LHCN-M2 (cell line): ENCODE measurements at places on chromosomes 3 and 15.
A peak's percentile ranks its signal among the peaks of the same experiment; 100 is the strongest.

- DNase-seq: no peak
These were observed 5.8 kb downstream of the GOLGA6L2 start for GRCh38 chr15:23441204-23441603.

DNA sequence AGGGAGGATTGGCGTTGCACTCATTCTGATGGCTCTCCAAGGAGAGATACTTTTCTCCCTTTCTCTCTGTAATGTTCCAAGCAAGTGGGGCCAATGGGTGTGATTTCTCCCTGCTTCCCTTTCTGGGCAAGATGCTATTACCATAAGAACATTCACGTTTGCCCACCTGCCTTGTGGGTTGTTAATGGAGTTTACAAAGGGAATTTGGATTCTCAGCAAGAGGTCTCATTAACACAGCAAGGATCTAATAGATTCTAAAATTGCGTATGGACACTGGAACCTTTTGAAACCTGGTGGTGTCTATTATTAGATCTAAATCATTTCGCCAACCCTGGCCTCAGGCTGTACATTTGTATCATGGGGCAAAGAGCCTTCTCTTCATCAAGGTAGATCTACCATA, 74.1 kb downstream of the SLCO3A1 start:
- no peak for DNase-seq

DNA sequence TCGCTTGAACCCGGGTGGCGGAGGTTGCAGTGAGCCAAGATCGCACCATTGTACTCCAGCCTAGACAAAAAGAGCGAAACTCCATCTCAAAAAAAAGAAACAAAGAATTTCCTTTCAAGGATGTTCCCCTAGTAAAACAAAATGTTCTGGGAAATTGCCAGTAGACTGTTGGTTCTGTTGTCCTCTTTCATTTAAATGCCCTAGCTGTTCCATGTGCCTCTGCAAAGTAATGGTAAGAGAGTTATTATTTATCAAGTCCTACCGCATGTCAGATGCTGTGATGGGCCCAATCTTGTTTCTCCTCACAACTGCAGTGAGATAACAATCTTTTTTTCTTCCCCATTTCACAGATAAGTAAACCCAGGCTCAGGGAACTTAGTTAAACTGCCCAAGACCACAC, 254.3 kb upstream of the TPM1 start:
- DNase-seq: no peak

DNA sequence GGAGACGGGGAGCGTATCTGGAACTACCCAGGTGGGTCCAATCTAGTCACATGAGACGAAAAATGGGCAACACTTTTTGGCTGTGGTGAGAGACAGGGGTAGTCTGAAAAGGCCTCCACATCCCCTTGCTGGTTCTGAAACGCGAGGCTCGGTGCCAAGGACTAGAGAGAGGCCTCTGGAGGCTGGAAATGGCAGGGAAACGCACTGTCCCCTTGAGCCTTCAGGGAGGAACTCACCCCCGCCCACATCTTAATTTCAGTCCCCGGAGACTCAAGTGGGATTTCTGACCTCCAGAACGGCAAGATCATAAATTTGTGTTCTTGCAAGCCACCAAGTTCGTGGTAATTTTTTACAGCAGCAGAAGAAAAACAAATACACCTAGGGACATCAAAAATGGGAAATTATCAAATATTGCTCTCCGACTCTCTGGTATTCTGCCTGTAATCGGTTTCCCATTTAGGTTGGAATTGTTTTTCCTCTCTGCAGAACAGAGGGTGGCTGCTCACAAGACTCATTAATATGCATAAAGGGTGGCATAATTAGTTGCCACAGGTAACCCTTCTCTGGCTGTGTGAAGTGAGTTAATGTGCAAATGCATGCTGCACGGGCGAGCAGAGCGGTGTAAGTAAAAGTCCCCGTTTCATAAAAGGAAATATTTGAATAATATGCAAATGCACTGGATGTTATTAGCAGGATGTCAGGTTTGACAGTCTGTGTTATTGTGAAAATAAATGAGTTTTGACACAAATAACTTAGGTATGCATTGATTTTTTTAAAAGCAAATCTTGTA, 185.7 kb downstream of the ARRDC4 start:
- DNase-seq: no peak

DNA sequence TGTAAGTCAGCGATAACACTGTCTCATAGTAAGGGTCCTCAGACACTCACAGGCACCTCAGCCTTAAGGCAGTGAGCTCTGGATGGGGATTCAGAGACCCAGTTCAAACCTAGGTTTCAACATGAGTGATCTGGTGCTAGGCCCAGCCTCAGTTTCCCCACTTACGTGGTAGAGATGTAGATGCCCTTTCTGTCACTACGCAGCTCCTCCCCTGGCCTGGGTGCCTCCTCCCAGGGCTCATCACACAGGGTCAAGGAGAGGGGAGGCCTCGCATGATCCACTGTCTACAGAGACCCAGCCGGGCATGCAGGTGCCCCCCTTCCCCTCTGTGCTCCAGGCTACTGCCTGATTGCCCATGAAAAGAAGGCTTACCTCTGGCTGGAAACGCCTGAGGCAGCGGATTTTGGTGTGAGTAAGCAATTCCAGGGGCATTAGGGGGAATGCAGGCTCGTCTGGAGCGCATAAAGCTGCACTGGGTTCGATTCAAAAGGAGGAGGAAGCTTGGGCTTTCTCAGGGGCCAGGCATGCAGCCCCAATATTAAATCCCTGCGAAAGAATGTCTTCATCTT, 69.8 kb upstream of the ANKRD34C start:
- no peak for DNase-seq

DNA sequence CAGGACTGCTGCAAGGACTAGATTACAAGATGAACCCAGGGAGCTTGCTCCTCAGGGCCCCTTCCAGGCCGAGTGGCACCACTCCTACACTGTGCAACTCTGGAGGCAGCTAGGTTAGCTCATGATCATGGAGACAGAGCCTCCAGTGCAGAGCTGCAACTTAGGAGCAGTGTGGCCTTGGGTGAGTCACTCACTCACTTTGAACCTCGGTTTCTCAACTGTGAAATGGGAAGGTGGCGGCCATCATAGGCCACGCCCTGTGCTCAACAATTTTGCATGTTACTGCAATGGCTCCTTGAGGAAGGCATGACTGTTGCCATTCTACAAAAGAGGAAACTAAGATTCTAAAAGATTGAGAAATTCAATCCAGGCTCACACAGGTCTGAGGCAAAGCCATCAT, 11.2 kb upstream of the CXCR6 start:
- DNase-seq: no peak

- no peak for DNase-seq
These were observed 21.3 kb downstream of the TRANK1 start for GRCh38 chr3:36923523-36923943.

GRCh38 chr3:197404030-197404429, 105.6 kb upstream of the DLG1 start:
- DNase-seq: no peak

DNA sequence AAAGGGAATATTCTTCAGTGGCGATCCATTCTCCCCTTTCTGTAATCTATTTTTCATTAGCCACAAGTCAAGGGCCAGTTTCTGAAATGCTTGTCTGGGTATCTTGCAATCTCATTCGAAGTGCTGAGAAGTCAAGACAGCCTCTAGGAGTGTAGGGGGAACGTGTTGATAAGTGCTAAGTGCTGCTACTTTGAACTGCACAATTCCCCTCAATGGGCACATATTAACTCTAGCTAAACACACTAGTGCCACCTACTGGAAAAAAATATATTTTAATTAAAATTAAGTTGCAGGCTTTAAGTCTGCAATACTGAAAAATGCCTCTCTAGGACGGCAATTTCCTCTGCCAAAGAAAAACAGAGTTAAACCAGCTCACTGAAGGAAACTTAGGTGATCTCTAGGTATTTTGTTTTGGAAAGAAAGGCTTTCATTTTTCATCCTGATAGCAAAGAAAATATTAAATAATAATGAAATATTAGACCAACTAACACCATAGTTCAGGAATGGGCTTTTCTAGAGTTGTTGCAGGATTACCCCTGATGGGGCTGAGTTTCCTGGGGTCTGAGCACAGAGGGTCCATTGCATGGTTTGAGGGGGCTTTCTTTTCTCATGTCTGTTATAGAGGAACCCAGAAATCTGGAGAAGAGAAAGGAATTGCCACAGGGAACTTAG, 181.9 kb upstream of the KBTBD8 start:
- DNase-seq: peak; percentile 41

DNA sequence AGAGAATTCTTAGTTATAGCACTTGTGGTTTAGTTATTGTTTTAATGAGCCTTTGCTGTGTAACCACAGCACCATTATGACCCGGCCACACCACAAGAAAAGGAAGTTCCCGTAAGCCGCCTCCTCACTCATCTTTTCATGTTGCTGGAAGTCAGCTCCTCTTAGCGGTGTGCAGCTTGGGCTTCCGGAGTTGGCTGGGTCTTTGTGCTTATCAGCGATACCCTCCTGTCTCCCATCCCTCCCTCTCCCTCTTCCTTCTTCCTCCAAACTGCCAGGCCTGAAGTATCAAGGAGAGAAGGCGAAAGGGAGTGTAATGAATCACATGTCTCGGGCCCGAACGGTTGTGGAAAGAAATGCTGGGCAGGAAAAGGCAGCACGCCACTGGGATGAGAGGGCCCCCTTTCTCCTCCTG, 353.5 kb downstream of the MCTP2 start:
- DNase-seq: no peak

GRCh38 chr3:19384868-19385267, 236.6 kb downstream of the KCNH8 start:
- no peak for DNase-seq

- DNase-seq: no peak
These were observed 31.6 kb upstream of the CERS3 start for GRCh38 chr15:100560323-100560722.

- DNase-seq: no peak
These were observed 7.0 kb upstream of the CPNE9 start for GRCh38 chr3:9696480-9697220.

GRCh38 chr3:11136116-11136515, 18.2 kb upstream of the HRH1 start:
- peak; percentile 49 for DNase-seq

- DNase-seq: peak; percentile 51
These were observed 96.4 kb upstream of the NANOGP8 start for GRCh38 chr15:35181538-35181937.

GRCh38 chr3:161104561-161105551, at the start of gene B3GALNT1:
Gene B3GALNT1, minus strand, starts transcription at chr3:161105349. Its CDS starts 18,595 bp downstream, at chr3:161086754.
- peak; percentile 39 for DNase-seq

DNA sequence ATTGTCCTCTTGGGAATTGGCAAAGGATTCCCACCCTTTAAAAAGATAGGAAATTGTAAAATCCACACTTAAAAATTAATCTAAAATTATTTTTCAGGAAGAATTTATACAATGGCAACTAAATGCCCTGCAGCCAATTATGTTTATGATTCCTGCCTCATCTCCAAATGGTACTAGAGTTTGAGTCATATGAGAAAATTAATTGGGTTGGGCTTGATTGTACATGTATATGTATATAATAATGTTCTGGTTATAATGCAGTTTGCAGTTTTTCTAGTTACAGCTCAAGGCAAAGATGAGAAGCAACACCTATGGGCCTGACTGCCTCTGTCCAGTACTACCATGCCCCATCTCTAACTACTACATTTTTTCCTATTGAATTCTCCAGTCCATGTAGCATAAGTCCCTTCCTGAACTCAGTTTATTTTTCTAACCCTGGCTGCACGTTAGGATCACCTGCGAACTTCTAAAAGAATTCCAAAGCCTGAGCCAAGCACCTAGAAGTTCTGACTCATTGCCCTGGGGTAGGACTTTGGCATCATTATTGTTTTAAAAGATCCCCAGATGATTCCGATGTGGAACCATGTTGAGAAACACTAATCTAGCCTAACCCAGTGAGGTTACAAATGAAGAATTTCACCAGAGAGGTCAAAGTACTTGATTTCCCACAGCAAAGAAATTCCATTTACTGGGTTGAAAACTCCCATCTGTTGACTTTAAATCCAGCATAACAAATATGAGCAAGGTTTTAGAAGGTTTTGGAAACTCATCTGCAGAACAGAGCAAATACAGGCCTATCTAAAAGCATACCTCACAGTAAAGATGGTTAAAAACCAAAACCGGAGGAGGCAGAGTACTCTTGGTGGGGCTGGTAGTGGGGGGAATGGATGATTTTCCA, 19.4 kb downstream of the TGFBR2 start:
- DNase-seq: peak; percentile 68

DNA sequence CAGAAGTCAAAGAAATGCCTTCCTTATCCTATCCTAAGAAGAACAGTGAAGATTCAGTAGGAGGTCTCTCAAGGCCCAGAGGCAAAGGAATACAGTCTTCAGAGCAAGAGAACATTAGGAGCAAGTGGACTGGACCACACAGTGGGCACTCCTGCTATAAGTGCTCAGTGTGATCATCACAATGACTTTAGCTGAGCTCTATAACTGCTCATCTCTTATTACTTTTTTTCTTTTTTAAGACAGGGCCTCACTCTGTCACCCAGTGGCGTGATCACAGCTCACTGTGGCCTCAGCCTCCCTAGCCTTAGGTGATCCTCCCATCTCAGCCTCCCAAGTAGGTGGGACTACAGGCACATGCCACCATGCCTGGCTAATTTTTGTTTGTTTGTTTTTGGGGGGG, 48.1 kb downstream of the COL8A1 start:
- no peak for DNase-seq

- DNase-seq: no peak
These were observed 51.7 kb downstream of the TAFA4 start for GRCh38 chr3:68880632-68881031.

- no peak for DNase-seq
These were observed 333.8 kb downstream of the PDCD6IP start for GRCh38 chr3:34132069-34132692.

- peak; percentile 2 for DNase-seq
These were observed 185.7 kb upstream of the CTDSPL start for GRCh38 chr3:37675833-37676596.

DNA sequence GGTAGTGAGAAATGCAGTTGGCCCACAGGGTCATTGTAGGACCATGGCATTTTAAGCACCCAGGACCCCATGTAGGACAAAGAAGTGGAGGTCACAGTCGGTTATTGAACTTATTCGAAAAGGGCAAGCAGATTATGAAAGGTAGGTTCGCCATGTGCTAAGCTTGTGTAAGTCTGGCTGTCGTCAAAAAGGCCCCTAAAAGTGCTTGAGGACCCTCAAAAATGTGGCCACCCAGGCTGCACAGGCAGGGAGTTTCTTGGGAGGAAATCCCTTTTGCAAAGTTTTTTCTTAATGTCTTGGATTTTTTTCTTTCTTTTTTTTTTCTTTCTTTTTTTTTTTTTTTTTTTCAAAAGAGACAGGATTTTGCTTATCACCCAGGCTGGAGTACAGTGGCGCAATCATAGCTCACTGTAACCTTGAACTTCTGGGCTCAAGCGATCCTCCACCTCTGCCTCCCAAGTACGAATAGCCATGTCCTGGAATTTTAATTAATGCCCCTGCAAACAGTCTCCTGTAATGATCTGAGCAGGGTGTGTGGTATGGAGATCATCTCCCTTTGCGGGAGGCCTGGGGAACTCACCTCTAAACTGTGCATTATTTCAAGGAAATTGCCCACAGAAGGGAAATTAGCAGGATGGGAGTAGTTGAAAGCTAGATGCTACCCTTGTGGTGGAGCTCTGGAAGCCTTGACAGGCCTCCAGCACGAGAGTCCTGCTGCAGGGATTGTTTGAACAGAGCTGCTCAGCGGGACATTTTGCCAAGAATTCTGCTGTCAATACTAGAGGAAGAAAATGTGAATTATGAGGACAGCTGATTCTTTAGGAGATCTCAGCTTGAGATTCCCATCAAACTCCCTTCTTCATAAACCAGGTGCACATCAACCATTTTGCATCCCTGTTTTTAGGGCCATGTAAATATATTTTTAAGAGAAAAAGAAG, 28.4 kb downstream of the THSD4 start:
- no peak for DNase-seq

- no peak for DNase-seq
These were observed 71.3 kb upstream of the ETV5 start for GRCh38 chr3:186180151-186180550.
